Activated CD4-positive, alpha-beta T cell treated with anti-CD3 and anti-CD28 coated beads, Interleukin-2, amount 10 ng/mL, durations not matched to agents 7 days and 5 days (primary cell): ENCODE measurements at places on chromosomes 5 and 9. TPM values are rescaled to one million over a fixed set of nuclear protein-coding genes. Genes with fewer than 3 reads are reported as not detected.

ELOVL7 gene
- total RNA-seq, result 0.99 TPM

DNA sequence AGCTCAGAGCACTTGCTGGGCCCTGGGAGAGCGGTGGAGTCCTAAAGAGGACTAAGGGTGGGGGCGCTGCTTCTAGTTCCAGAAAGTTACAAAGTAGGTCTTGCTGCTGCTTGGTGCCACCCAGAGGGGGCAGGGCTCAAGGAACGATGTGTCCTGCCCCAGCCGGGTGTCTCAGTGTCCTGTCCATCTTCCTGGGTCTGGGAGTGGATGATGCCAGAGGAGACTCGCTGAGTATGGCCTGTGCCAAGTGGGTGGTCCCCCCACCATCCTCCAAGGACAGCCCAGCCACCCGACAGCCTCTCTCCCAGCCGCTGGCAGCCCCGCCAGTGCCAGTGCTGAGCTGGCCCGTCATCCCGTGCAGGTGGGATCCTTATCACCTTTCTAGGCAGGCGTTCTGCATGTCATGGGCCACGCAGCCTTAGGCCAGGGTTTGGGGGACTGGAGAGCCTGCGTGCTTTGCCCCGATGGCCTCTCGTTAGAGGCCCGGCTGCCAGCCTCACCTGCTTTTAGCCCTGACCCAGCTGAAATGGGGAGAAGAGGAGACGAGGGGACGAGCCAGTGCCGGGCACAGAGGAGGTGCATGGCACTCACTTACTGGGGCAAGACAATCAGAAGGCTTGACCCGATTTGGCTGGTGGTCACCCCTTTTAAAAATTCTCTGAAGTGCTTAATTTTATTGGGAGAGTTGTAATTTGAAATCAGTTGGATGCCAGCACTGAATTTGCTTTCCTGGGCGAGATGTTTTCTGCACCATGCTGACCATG is 5.6 kb downstream of the WNK2 start:
- DNase-seq, result no peak

- no peak for DNase-seq
Measured at GRCh38 chr9:135450956-135451355, 28.6 kb upstream of the PPP1R26 start.

DNA sequence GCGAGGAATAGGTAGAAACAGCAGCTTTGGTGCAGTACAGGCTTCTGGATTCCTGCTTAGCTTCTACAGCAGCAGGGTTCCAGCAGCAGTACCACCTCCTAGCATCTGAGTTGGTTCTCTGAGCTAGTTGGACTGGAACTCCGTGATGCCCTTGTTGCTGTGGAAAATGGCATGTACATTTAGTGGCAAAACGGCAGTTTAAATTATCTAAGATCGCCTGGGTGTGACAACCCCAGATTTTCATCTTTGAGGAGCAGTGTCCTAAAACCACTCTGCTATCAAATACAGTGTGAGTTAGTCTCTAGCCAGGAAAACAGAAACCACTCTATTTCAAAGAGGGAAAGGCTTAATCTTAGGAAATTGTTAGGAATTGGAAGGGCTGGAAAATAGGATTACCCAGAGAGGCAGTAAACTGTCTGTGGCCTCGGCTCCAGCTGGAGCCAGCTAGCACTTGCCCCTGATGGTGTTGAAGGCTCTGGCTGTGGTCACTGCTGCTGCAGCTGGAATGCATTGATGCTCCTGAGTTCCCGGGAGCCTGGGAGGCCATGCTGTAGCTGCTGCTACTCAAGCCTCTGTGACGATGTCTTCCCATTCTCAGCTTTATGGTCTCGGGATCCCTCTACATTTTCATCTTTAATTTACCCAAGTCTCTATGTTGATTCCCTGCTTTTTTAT is 29.4 kb downstream of the RAD23B start:
- DNase-seq, result no peak

- DNase-seq, result no peak
Measured at GRCh38 chr5:53403758-53404157, 76.7 kb upstream of the FST start.

- DNase-seq, result peak; percentile 61
Measured at GRCh38 chr5:59036274-59036961, 453.5 kb downstream of the RAB3C start.

OTP gene
- total RNA-seq, result not detected
